ENCODE measurements at places on chromosomes 2 and 18. TPM values are rescaled to one million over a fixed set of nuclear protein-coding genes. Genes with fewer than 3 reads are reported as not detected.
A peak's percentile ranks its signal among the peaks of the same experiment; 100 is the strongest.

CPSF3 gene
- 73.2 TPM for total RNA-seq

MGAT4A gene
- total RNA-seq: 44.6 TPM

DNA sequence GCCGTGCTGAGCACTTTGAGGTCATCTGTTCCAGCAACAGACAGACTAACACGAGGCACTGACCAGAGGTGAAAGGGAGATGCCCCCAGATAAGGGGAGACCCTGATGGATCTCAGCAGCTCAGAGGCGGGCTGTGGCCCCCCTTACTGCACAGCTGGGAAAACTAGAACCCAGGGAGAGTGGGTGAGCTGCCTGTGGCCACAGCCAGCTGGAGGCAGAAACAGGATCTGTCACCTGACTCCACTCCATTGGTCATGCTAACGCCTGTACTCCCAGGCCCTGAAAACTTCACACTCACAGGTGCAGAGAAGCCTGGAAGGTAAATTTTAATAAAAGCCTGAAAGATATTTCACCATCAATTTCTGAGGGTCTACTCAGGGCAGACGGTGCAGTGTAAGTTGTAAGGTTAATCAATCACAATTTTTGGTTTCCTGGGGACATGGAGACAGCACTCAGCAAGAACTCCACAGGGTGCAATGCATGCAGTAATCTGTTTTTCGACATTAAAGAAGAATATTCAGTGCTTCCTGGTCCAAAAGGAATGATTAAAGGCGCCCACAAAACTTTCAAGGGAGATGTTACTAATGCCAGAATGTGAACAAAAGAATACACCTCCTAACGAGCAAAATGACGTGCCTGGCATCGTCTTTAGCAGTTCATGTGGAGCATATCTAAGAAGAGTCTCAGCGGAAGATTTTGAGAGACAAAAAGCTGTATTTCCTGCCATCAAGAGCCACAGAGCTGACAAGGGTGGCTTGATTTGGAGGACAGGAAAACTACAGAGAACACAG lies 173.4 kb downstream of the EIPR1 start:
- DNase-seq: no peak
- H3K36me3 ChIP-seq: no peaks in the 10 kb centered on the region
- H3K4me1 ChIP-seq: no peaks in the 10 kb centered on the region
- peak overlapping the region; percentile 30 for H3K27ac ChIP-seq

GRCh38 chr2:188122985-188123384 lies 168.7 kb upstream of the GULP1 start:
- DNase-seq: no peak
- no peaks in the 10 kb centered on the region for H3K27me3 ChIP-seq
- H3K4me3 ChIP-seq: no peak overlapping the region
- no peak overlapping the region for H3K27ac ChIP-seq
- H3K36me3 ChIP-seq: no peaks in the 10 kb centered on the region
- no peaks in the 10 kb centered on the region for H3K4me1 ChIP-seq

DNA sequence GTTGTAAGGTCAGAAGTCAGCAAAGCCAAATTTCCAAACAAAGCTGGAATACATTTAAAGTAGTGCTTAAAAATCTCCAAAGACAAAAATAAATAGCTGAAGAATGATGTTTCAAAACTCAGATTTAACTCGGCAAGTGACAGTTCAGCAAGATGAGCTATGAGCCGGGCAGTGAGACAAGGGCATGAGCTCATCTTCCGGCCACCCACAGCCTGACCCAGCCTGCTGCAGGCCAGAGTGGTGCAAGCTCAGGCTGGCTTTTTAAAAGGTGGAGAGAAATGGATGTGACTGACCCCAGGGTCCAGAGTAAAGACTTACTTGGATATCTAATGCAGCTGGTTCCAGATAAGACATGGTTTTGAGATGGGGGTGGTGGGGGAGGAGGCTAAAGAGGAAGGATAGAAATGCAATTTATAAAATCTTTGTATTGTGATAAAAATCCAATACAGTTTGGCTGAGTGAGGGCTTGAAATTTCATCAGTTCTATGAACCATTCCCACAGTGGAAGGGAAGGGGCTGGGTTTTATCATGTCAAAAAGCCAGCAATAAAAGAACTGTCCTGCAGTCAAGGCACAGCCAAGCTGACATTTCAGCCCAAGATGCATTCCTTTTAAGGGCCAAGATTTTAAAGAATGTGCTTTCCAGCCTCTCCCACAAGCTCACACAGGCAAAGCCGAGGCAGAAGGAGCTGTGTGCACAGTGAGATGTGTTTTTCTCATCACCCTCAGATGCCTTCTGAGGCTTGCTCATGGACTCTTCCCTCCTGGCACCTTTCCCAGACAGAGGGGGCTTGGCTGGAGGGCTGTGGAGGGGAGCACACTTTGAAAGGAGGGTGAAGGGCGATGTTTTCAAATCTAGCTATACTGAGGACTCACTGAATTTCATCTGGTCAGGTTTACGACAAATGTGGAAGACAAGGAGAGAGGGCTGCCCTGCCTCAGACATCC lies 97.9 kb upstream of the KLHL29 start:
- peaks cover 10% of the 10 kb centered on the region for H3K27me3 ChIP-seq
- no peaks in the 10 kb centered on the region for H3K4me1 ChIP-seq
- no peak overlapping the region for H3K4me3 ChIP-seq

DNA sequence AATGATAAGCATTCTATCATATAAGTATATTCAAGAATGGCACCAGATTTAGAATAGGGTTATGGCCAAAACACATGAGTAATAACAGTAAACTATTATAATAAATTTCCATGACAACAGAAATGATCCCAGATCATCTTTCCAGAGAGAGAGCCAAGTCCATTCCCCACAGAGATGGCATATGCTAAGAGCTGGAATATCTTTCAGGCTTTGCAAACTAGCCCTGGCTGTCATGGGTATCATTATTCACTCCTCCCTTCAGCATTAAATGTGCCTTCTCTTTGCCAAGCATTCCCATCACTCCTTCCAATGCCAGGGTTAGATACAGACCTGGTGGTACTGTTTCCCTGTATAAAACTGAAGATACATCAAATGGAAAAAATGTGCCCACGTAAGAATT lies 10.9 kb downstream of the FEZ2 start:
- H3K27me3 ChIP-seq: no peaks in the 10 kb centered on the region
- H3K4me1 ChIP-seq: no peaks in the 10 kb centered on the region
- H3K27ac ChIP-seq: no peak overlapping the region
- no peak for DNase-seq
- H3K36me3 ChIP-seq: peaks cover 53% of the 10 kb centered on the region
- no peak overlapping the region for H3K4me3 ChIP-seq

DNA sequence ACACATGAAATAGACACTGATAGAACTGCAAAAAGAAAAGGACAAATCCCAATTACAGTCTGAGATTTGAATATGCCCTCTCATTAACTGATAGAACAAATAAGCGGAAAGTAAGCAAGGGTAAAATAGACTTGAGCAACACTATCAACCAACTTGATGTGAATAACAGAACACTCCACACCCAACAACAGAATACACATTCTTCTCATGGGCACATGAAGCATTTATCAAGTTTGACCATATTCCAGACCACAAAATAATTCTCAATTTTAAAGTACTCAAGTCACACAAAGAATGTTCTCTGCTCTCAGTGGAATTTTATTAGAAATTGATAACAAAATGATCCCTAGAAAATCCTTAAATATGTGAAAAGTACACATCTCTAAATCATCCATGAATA lies 19.0 kb downstream of the ETAA1 start:
- no peak overlapping the region for H3K27ac ChIP-seq
- no peaks in the 10 kb centered on the region for H3K4me1 ChIP-seq
- no peak overlapping the region for H3K4me3 ChIP-seq
- no peak for DNase-seq
- H3K27me3 ChIP-seq: no peaks in the 10 kb centered on the region

DNA sequence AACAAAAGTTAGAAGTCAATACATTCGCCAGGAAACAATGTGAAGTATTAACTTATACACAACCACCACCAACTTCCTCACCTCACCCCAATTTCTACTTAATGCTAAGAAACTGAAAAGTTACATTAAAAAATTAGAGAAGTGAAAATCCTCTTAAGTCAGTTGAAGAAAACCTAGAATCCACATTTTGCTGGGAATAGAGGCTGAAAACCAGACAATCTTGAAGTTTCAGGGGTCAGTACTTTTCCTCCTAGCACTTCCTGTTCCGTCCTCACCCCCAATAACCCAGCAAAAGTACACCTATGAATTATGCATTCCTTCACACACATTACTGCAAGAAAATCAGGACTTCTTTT lies 6.3 kb downstream of the YES1 start:
- peaks cover 60% of the 10 kb centered on the region for H3K4me1 ChIP-seq
- H3K4me3 ChIP-seq: peak overlapping the region; percentile 45
- H3K36me3 ChIP-seq: peaks cover 20% of the 10 kb centered on the region
- H3K27ac ChIP-seq: peak overlapping the region; percentile 42
- no peaks in the 10 kb centered on the region for H3K27me3 ChIP-seq
- no peak for DNase-seq

DNA sequence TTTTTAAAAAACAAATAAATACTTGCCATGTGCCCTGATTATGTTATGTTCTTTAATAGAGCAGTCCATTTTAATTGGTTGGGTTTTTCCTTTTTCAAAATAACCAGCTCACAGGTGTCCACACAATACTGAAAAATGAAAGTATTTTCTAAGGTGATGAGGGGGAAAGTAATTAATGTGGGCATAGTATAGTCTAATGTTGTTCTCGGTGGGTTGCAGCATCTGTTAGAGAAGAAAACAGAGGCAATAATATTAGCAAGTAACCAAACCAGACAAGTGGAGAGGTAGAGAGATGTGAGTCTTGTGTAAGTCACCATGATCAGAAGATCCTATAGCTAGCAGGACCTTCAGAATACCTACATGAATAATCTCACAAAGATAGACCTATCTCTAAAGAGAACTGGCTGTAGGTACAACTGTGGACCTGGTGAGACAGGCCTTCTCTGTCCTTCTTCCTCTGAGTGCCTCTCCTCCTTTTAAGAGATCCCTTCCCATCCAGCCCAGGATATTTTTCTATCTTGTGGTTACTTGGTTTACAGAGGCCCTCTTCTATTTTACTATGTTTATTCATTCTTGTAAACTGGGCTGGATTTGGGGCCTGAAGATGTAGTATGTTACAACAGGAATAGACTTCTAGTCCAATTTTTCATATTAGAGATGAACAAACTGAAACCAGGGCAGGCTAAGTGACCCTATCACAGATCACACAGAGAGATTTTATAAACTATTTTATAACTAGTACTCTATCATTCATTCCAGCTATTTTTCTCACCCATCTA lies 67.1 kb upstream of the MSTN start:
- no peaks in the 10 kb centered on the region for H3K4me1 ChIP-seq
- no peak for DNase-seq
- H3K27me3 ChIP-seq: no peaks in the 10 kb centered on the region
- no peak overlapping the region for H3K27ac ChIP-seq
- no peaks in the 10 kb centered on the region for H3K36me3 ChIP-seq

GRCh38 chr18:48695671-48696070 lies 156.8 kb downstream of the CTIF start:
- DNase-seq: no peak
- H3K27ac ChIP-seq: no peak overlapping the region
- no peaks in the 10 kb centered on the region for H3K36me3 ChIP-seq
- peaks cover 2% of the 10 kb centered on the region for H3K27me3 ChIP-seq

DNA sequence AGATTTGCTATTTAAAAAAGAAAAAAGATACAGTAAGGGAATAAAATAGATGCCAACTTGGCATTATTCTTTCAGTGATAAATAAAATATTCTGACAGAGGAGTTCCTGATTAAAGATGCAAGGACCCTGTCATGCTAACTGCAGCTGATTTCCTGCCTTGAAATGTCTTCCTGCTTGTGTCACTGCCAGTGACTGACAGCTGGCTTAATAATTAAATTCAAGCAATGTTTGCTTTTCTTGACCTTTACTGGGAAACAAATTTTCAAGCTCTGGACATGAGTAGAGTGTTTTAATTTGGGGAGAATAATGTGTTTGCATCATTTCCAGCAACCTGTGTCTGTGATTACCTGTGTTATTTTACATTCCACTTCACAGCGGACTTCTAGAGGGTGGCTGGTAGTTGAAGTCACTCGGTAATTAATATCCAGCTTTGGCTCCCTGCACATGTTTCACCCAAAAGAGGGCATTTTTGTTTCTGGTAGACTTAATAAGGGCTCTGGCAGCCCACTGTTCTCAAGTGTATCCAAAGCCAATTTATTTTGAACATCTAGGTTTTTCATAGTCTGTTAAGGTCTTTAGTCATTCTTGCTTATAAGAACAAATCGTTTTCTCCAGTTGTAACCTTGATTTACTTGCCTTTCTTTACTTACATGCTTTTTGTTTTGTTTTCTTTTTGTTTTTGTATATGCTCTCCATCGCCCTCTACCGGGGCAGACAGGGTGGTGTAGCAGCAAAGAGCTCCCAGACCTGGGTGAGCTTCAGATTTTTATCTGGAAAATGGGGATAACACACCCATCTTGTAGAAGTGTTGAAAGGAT lies 48.5 kb upstream of the PROKR1 start:
- no peak overlapping the region for H3K27ac ChIP-seq
- H3K4me3 ChIP-seq: no peak overlapping the region
- DNase-seq: peak; percentile 31
- peaks cover 9% of the 10 kb centered on the region for H3K4me1 ChIP-seq

- no peaks in the 10 kb centered on the region for H3K4me1 ChIP-seq
- no peak overlapping the region for H3K4me3 ChIP-seq
- DNase-seq: no peak
- H3K36me3 ChIP-seq: no peaks in the 10 kb centered on the region
Measured at GRCh38 chr2:74676331-74676730, 22.3 kb downstream of the SEMA4F start.

GRCh38 chr2:74421221-74421870 lies at the start of the genes C2orf81 and WDR54:
C2orf81 (minus strand) TSS chr2:74421619; CDS start chr2:74421560, 59 bp downstream.
WDR54 (plus strand) TSS chr2:74421730; CDS start chr2:74422154, 424 bp downstream.
- peaks cover 2% of the 10 kb centered on the region for H3K27me3 ChIP-seq
- H3K36me3 ChIP-seq: peaks cover 15% of the 10 kb centered on the region
- peak within 1 kb of the TSS; percentile 100 for H3K27ac ChIP-seq
- H3K4me3 ChIP-seq: peak within 1 kb of the TSS; percentile 100
- DNase-seq: peak; percentile 94
